Activated T-cell treated with anti-CD3 and anti-CD28 coated beads for 1 hour (primary cell): ENCODE measurements at places on chromosomes 3 and 15.
A peak's percentile ranks its signal among the peaks of the same experiment; 100 is the strongest.

DNA sequence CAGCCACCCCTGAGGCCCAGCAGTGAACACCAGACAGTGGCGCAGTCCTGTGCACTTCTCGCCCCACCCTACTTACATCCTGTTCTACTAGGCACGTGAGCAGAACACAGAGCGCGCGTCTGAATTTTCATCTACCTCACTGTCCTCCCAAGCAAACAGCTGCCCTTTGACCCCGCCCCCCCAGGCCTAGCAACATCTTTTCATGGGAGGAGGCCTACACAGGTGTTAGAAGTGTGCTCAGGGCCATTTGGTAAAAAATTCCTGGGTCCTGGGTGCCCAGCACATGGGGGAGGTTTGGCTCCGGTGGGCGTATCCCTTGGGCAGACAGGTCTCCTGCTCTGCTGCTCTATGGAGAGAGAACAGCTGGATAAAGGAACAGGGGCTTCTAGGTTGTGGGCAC is 95.0 kb downstream of the MYLK start:
- no peak for DNase-seq

- no peak for DNase-seq
These were observed 33.7 kb upstream of the MTHFS start for GRCh38 chr15:79930516-79930915.

DNA sequence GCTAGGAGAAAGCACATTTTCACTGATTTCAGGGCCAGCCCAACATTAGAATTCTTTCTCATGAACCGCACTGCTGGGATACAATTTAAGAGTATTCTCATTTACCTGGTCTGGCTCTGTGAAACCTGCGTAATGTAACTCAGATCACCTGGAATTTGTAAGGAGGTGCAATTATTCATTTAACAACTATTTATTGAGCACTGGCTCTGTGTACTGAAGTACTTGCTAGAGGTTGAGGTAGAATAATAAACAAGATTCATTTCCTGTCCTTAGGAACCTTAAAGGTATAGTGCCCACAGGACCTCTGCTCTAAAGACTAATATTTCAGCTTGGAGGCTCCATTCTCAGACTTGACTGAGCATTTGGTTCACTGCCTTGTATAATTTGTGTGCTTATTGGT is 242.2 kb upstream of the ZPLD1 start:
- no peak for DNase-seq

- DNase-seq, result no peak
These were observed 112.2 kb upstream of the PLXNA1 start for GRCh38 chr3:126870608-126871210.

DNA sequence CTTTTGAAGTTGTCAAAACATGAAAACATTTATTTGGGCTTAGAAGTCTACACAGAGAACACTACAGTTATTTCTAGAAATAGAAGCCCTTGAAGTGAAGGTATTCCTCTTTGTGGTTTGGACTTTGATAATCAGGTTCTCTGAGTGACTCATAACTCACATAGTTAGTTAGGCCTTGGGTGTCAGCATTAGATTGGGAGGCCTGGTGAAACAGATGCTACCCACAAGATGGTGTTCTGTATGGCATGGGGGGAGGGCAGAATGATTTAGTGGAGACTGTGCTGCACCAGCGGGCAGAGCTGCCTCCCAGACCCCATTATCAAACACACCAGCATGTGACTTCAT is 108.9 kb upstream of the ETV5 start:
- DNase-seq, result no peak

DNA sequence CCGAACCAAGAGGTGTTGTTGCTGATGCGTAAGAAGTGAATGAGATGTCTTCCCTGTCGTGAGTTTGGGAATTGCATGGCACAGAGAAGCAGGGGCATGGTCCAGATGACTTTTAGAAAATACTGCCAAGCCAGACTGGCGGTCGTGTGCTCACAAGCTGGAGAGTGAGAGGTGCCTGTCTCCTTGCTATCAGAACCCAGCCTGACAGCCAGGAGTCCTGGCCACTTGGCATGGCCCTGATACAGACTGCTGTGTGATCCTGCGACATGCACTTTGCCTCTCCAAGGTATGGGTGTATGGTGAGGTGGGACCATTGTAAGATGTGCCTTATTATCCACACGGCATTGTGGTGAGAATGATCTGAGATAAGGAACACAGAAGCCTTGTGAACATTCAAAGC is 93.0 kb downstream of the SMAD3 start:
- no peak for DNase-seq

GRCh38 chr3:113695431-113695785 is 1.0 kb downstream of the USF3 start:
- DNase-seq, result no peak

DNA sequence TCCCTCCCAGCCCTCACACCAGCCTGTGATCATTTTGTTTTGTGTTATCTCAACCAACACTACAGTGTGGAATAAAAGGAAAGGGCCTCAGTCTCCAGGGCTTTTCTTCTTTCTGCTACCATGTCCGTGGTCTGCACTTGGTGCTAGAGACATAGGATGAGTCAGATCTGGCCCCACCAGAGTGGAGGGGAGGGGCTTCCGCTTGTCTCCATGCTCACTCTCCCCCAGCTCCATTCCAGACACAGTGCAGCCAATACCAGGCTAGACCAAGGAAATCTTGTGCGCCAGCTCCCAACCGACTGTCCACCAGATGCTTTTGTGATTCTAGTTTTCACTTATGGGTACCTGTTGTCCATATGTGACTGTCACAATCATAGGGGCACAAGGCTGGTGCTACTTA is 51.9 kb upstream of the TMEM115 start:
- DNase-seq, result no peak

GRCh38 chr3:71785532-71786216 is 726 bp upstream of the PROK2 start:
- DNase-seq, result no peak

GRCh38 chr15:73116164-73116563 is 63.9 kb downstream of the NEO1 start:
- DNase-seq, result no peak

DNA sequence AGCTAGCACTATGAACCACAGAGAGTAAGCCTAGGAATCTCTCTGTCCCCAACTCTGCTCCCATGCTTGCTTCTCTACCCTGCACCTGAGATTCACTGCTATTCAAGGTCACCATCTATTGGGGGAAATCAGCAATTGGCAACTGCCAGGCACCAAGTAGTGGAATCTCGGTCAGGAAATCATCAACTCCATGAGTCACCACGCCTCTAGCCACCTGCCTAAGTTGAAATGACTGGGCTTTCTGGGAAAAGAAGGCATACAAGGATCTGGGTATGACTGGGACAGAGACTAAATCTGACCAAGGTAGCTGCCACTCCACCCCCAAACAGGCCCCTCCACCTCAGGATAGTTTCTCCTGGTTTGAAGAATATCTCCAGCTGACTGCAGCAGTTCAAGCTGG is 464.1 kb upstream of the CBLB start:
- DNase-seq, result no peak

DNA sequence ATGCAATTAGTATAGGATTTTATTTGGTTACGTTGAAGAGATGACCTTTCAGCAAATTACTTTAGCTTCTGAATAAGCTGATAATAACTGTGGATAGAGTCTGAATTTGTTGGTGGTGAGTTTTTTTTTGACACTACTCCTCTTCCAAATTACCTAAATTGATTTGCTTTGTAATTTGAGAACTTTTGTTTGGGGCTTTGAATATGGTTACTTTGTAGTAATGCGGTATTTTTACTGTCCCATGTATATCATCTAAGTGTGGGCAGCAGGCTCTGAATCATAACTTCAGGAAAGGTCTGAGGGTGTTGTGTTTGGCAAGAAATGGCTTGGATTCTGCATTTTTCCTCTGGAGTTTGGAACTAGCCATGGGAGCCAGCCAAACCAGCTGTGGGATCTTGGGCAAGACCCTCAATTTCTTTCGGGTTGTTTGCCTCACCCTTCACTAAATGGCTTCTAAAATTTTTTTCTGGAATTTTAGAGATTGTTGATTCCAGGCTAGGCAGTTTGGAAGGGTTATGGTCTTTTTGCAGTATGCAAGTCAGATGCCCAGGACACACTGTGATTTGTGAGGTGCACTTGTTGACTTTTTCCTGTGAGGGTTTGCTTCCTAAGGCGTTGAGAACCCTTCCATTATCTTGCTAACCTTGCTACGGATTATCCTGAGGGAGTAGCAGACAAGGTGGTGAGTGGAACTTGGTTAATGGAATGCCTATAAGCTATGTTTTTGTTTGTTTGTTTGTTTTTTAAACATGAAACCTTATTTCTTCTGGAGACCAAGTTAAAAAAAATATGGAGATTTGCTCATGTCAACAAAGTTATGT is 10.4 kb downstream of the PTPRG start:
- DNase-seq, result no peak

DNA sequence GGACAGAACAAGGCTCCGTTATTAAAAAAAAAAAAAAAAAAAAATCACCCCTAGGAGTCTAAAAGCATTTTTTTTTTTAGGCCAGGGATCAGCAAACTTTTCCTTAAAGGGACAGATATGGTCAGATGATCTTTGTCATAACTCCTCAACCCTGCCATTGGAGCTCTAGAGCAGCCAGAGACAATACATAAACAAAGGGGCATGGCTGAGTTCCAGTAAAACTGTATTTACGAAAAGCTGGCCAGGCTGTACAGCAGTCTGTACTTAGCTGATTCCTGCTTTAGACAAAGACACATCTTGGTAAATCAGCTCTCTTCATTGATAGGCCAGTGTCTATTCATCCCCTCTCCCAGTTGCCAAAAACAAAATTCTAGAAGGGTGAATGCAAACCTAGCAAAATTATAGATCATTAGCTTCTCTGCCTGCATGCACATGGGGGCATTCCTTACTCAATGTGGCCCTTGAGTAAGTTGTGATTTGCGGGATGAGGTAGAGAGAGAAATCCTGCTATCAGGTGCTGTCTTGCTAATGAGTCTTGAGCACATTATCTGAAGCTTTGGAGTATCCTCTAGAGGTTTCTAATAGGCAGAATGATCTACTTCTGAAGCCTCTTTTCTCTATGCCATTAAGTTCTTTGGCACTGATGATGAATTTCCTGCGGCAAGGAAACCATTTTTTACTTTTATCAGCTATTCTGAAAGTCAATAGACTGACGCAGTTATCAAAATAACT is 35.2 kb downstream of the SENP8 start:
- DNase-seq, result no peak

DNA sequence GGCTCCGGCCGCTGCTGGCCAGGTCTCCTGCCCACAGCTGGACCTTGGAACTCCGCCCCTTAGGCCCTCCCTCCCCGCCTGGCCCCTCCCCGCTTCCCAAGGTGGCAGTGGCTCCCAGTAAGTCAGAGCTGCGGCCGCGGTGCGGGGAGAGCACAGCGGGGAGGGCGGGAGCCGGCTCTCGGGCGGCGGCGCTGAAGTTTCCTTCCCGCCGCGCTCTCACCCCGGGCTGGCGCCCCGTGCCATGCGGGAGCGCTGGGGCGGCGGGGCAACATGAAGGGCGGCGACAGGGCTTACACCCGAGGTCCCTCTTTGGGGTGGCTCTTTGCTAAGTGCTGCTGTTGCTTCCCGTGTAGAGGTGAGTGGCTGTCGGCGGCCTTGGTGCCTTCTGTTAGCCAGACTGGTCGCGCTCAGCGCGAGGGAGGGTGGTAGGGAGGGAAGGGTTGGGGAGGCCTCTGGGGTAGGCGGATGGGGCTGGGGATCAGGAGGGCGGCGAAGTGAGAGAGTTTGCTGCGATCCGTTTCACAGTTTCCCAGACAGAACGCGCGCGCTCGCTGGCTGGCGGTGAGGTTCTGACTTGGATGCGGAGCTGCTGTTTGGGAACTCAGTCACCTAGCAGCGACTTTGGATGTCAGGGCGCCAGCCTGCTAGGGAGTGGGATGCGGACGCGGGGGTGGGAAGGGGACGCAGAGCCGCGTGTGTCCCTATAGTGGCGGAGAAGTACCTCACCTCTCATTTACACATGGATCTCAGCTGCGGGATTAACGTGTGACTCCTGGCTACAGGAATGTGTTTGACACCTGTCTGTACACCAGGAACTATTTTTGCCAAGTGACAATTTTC is 145.5 kb upstream of the UMPS start:
- peak; percentile 19 for DNase-seq

- no peak for DNase-seq
These were observed 150.5 kb upstream of the PRR20G start for GRCh38 chr3:127438371-127438770.

DNA sequence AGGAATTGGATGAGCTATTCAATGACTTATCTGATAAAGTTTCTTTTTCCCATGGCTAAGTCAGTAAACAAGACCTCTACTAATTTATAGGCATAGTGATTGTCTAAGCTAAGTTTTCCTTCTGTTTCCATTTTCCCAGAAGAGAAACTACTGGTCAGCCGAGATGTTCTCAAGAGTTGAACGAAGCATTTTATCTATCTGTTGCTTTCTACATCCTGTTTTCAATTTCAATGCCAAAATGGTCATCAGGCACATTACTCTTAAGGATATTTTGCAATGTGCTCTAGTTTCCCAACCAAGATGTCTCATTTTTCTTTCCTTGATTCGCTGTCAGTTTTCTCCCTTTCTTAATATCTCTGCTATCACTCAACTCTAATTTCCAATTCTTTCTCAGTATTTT is 228.7 kb downstream of the MBNL1 start:
- no peak for DNase-seq

DNA sequence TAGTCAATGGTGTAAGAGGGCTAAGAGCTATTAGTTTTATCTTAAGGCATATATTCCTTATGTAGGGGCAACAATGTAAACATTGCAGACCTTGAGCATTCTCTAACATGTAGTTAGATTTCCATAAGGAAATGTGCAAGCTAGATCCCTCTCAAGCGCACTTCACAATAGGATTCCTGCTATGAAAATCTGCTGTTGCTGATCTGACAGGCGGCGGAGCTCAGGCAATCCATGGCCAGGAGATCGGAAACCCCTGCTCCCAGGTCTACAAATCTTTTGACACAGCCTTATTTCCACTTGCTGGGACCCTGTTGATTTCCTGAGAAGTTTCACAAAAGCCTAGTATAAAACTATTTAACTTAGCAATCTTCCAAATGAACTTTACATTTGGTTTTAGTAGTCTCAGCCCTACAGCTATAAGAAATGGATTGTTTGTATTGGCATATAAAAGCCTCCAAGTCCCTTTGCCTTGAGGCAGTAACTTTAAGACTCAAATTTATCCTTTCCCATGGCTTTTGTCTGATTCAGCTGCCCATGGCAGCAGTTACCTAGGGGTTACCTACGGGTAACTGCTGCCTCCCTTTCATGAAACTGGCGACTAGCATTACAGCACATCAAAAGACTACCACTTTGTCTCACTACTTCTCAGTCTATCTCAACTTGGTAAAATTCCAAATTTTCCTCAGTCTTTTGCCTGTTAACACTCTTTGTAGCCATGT is 22.7 kb downstream of the TRA2B start:
- no peak for DNase-seq

- no peak for DNase-seq
These were observed 49.4 kb upstream of the INSYN1 start for GRCh38 chr15:73802431-73803041.

- DNase-seq, result no peak
These were observed 1.5 kb downstream of the BRK1 start for GRCh38 chr3:10116928-10117327.

DNA sequence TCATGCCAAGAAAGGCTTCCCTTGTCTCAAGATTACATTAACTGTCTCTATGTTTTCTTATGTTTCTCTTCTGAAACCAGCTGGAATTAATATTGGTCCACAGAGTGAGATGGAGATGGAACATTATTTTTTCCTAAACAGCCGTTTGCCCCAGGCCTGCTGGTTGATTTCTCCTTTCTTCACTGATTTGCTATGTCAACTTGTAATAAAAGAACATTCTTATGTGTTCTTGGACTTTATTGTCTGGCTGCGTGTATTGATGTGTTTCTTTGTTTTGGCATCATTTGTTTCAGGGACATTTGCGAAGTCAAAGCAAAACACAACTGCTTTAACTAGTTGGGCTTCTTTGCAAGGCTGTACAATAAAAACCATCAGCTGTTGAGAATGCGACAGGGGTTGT is 168.5 kb downstream of the FAM43A start:
- no peak for DNase-seq

GRCh38 chr15:63072809-63073277 is 30.3 kb downstream of the TPM1 start:
- no peak for DNase-seq
